ENCODE measurements at places on chromosomes 2 and 18. TPM values are rescaled to one million over a fixed set of nuclear protein-coding genes. Genes with fewer than 3 reads are reported as not detected.

LYPD6B gene
- total RNA-seq: not detected

UCN gene
- total RNA-seq: 0.09 TPM

NYAP2 gene
- not detected for total RNA-seq

AGXT gene
- total RNA-seq: not detected

FBLN7 gene
- total RNA-seq: 1.2 TPM

CCL20 gene
- 2.1 TPM for total RNA-seq

OR6B2 gene
- not detected for total RNA-seq

CPO gene
- not detected for total RNA-seq

EVX2 gene
- not detected for total RNA-seq

RPL37A gene
- total RNA-seq: 4,338 TPM

DNAH7 gene
- total RNA-seq: 0.09 TPM

TTN gene
- 0.66 TPM for total RNA-seq

REG3G gene
- total RNA-seq: not detected

NAT8 gene
- total RNA-seq: not detected

BOLL gene
- total RNA-seq: not detected

OTX1 gene
- 0.28 TPM for total RNA-seq

FOXI3 gene
- not detected for total RNA-seq

DNAJC5G gene
- not detected for total RNA-seq

ANKRD30BL gene
- total RNA-seq: not detected

APLF gene
- total RNA-seq: 6.5 TPM

CHST10 gene
- 11.5 TPM for total RNA-seq

ZSWIM2 gene
- not detected for total RNA-seq

LOXHD1 gene
- total RNA-seq: not detected

PCARE gene
- under 0.01 TPM for total RNA-seq

ASB1 gene
- 30.5 TPM for total RNA-seq

ITGB1BP1 gene
- total RNA-seq: 53.2 TPM

C18orf32 gene
- 6.6 TPM for total RNA-seq

COL4A3 gene
- total RNA-seq: 0.19 TPM

IMP4 gene
- 120 TPM for total RNA-seq

POTEJ gene
- 0.09 TPM for total RNA-seq

UPP2 gene
- not detected for total RNA-seq

REG1B gene
- not detected for total RNA-seq

ZNF804A gene
- total RNA-seq: 0.27 TPM

PHOSPHO2 gene
- total RNA-seq: 2.3 TPM

FLACC1 gene
- 1.0 TPM for total RNA-seq

CFC1B gene
- not detected for total RNA-seq

HOXD3 gene
- total RNA-seq: 0.54 TPM

TIMM21 gene
- 41.5 TPM for total RNA-seq

FN1 gene
- total RNA-seq: 3,205 TPM

RAB17 gene
- total RNA-seq: 1.6 TPM

PAX3 gene
- 1.2 TPM for total RNA-seq

PSD4 gene
- 0.66 TPM for total RNA-seq

FOXD4L1 gene
- total RNA-seq: not detected

COL4A4 gene
- total RNA-seq: 1.3 TPM

DARS1 gene
- total RNA-seq: 59.0 TPM

ITGA4 gene
- 22.4 TPM for total RNA-seq

MTERF4 gene
- 31.4 TPM for total RNA-seq

MYL12A gene
- total RNA-seq: 1,310 TPM

TSHZ1 gene
- 4.5 TPM for total RNA-seq

TMEM247 gene
- total RNA-seq: not detected

ERBB4 gene
- total RNA-seq: under 0.01 TPM

OBSL1 gene
- total RNA-seq: 22.0 TPM

NDUFS1 gene
- 114 TPM for total RNA-seq

COLEC11 gene
- total RNA-seq: 0.38 TPM

MATN3 gene
- 0.85 TPM for total RNA-seq

SP9 gene
- total RNA-seq: not detected

CD8B2 gene
- not detected for total RNA-seq

TBR1 gene
- under 0.01 TPM for total RNA-seq
